Activated effector memory CD4-positive, alpha-beta T cell treated with Interleukin-2 at 50 U/mL for 16 hours (primary cell): ENCODE measurements at places on chromosomes 2 and 18.

DNA sequence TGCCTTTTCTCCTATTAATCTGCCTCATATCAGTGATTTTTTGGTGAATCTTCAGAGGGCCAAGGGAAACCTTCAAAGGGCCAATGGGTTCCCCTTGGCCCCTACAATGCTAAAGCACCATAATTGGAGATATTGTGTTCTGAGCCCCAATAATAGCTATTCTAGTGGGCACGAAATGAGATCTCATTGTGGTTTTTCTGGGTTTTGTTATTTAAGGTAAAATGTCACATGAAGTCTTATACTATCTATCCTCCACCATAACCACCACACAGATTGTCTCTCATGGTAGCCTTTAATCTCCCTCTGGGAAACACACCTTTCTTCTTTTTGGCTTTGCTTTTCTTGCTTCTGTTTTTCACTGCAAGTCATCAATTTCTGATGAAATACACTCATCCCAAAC, 152.8 kb downstream of the B3GNT2 start:
- DNase-seq = no peak

- DNase-seq = no peak
Measured at GRCh38 chr2:237045449-237045848, 40.2 kb upstream of the COPS8 start.

- no peak for DNase-seq
Measured at GRCh38 chr2:232538671-232539070, 821 bp upstream of the CHRNG start.

DNA sequence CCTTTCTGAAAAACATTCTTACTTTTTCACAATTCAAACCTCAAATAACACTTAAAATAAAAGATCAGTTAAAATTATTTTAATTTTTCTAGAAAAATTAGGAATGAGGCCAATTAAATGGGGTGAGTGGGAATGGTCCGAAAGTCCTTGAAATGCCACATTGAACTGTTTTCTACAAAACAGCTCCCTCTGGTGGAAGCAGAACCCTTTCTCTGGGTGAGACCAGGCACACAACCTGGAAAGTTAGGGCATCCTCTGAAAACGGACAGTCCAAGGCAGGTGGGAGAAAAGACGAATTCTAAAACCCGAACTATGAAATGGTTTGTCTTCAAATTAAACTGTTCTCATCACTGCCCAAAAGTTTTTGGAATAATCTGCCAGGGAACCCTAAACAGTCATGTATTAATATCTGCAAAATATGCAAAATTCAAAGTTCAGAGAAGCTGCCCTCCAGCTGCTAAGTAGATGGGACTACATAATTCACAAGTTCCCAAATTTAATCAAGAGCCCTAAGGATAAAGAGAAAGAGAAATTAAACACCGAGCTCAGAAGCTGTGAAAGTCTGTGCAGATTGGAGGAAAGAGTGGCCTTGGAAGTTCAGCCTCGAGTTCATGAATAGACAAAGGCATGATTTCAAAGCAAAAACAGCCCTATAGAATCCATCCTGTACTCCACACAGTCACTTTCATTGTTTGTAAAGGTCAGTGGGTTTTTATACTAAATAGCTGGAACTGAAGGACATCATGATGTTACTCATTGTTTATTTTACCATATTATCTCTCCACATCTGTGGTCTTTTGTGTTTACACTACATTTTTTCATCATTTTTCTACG, 108.3 kb downstream of the PIEZO2 start:
- DNase-seq = no peak

- DNase-seq = peak; percentile 47
Measured at GRCh38 chr2:54103454-54104314, 11.7 kb upstream of the ACYP2 start.

DNA sequence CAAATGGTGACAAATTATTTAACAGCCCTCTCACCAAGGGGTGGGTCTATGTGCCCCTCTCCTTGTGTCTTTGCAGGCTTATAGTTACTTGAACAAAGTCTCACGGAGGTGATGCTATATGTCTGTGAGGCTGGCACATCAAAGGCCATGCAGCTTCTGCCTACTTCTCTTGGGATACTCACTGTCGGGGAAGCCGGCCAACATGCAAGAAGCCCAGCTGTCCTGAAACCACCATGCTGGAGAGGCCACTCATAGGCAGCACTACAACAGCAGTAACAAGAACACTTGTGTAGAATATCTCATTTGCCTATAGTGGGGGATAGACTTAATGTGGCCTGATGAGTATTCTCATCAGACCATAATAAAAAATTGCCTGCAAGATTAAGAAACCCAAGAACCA, 233.7 kb upstream of the NCKAP5 start:
- no peak for DNase-seq

GRCh38 chr2:66824926-66825325, 390.0 kb downstream of the MEIS1 start:
- DNase-seq = no peak
